ENCODE measurements at places on chromosomes 7 and 10. TPM values are rescaled to one million over a fixed set of nuclear protein-coding genes. Genes with fewer than 3 reads are reported as not detected.

ANKRD2 gene
- not detected for total RNA-seq

DNA sequence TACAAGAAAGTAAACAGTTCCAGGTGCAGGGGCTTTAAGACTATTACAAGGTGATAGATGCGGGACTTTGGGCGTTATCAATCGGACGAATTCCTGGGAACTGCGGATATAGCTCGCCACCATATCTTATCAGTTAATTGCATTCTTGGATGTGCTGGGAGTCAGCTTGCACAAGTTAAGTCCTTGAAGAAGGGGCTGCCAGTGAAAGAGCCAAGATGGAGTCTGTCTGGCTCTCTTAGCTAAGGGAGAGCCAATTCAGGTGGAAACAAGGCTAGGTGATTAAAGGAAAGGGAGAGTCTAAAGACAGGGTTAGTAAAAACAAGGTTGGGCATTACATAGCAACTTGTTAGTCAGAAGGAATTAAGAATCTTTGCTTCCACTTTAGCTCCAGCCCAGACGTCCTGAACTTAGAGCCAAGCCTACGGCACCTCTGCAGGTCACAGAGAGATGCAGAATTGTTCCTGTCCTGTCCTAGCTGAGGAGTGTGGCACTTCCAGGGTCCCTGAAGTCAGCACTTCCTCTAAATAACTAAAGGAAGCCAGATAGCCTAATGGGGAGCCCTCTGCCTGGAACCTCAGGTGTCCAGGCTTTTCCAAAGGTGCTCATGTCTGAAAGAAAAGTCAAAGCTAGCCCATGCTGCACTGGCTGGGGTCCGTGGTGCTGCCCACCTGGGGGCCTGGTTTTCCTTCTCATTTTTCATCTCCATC is 17.3 kb downstream of the ZC3HAV1 start:
- no peak for DNase-seq

- DNase-seq: no peak
These were observed 71.0 kb upstream of the SH2B2 start for GRCh38 chr7:102215711-102216110.

VWA2 gene
- total RNA-seq: 2.6 TPM

DNA sequence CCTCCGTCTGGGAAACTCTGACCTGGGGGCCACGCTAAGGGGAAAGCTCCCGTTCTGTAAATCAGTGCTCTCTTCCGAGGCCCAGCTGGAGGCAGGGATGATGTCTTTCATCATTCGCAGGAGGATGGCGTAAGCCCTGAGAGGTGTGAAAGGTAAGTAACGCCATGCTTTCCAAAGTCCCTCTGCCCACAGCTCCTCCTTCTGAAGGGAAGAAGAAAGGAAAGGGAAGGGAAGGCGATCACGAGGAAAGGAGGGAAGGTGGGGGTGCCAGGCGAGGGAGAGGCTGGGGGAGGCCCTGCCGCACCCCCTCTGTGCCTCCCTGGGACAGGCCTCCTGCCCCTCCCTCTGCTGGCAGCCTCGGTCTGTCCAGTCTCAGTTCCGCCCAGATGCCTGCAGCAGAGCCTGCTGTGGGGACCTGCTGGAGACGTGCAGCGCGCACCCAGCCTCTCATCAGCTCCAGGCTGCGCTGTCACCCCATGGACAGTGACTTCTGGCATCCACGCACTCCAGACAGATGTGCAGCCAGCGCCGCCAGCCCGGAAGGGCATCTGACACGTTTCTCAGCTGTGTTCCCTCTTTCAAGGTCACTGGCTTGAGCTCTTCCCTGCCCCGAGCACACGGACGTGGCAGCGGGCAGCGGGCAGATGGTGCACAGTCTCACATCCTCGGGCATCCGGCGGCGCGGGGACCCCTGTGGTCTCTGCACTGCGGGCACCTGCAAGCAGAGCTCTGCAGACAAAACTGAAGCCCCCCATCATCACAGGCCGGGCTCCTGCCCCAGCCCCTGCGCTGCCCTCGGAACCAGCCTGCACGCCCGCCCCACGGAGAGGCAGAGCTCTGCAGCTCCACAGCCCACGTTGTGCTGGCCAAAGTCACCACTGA is 60.6 kb downstream of the INSIG1 start:
- no peak for DNase-seq
